ENCODE measurements at places on chromosomes 13 and 19.

- DNase-seq: no peak
Measured at GRCh38 chr19:5487222-5487621, 32.0 kb downstream of the ZNRF4 start.

DNA sequence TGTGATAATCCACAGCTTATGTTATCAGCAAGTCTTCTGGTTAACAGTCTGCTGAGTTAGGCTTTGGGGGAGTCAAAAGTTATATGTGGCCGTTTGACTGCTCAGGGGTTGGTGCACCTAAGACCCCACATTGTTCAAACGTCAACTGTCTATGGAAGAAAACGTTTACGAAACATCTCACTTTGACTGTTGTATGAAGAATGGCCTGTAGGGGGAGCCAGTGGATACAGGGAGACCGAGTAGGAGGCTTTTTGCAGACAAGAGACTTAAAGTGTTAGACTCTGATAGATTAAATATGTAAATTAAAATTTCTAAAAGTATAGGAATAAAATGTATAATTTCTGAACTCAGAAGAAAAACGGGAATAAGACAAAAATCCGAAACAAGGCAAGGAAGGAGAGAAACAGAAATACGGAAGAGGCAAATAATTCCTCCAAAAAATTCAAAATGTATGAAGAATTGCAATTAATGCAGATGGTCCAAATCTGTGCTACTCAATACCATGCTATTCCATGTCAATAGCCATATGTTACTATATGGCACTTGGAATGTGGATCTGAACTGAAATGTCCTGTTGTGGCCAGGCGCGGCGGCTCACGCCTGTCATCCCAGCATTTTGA is 37.8 kb downstream of the TNFSF14 start:
- peak; percentile 58 for DNase-seq

GRCh38 chr13:52723181-52723580 is 16.4 kb downstream of the CNMD start:
- DNase-seq: no peak

DNA sequence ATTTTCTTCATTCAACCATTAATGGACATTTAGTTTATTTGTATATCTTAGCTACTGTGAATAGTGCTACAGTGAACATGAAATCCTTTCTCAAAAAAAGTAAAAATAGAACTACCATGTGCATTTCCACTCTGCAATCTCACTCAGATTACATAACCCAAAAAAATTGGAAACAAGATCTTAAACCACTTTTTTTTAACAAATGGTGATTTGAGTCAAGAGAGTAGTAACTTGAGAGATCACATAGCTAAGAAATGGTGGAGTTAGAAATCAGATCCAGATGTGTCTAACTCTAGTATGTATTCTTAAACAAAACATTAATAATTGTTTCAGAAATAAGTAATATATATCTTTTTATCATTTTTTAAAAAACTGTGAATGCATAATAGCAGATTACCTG is 318.3 kb upstream of the SGCG start:
- DNase-seq: no peak

DNA sequence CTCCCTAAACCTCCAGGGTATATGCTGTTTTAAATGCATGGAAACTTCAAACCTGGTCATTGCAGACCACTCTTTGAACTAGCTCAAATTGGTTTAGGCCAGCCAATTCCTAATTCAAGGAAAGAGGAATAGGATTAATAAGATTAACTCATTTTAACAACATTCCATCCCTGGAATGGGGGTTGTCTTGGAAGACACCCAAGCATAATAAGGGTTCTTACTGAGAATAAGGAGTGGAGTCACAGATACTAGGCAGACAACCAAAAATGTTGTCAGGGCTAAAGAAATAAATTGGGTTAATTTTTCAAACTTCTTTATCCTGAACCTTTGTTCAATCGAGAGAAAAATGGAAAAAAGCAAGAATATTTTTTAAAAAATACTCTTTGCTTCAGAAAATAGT is 186.2 kb downstream of the PCDH9 start:
- DNase-seq: no peak

DNA sequence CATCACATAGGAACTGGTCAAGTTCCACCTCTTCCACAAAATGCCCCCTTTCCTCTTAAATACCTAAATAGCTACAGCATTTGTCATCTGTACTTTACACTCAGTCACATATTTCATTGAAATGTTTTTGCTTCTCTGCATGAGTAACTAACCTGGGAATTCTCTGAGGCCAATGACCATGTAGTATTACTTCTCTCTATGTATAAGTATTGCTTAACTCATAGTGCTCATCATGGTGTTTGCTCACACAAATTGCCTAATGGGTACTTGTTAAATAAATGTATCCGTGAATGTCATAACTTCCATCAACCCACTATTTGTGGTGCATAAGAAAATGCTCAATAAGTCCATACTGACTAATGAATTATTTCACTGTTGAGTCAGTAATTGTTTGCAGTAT is 115.5 kb downstream of the FGF14 start:
- DNase-seq: no peak

- no peak for DNase-seq
Measured at GRCh38 chr13:98500963-98501421, 75.9 kb downstream of the STK24 start.

- peak; percentile 31 for DNase-seq
Measured at GRCh38 chr19:19214892-19215291, 3.1 kb downstream of the NCAN start.

GRCh38 chr19:45348367-45349125 is 8.0 kb downstream of the KLC3 start:
- DNase-seq: no peak

GRCh38 chr13:36344173-36344572 is 2.0 kb downstream of the SPART start:
- DNase-seq: no peak

DNA sequence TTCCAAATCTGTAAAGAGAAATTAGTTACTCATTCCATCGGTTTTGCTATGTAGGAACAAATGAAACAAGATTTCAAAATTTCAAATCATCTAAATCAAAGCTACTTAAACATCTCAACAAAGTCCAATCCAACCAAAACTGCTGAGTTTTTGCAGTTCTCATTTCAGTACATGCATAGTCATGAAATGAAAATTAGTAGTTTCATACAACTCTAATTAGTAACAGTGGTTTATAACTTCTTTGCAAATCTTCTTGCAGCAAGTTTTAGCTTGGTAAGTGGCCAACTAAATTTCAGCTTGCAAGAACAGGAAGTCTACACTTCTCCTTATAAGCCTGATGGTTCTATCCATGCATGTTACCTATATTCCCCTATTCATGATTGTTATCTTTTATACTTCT is 75.6 kb downstream of the SPRY2 start:
- no peak for DNase-seq

GRCh38 chr13:109728061-109728460 is 58.3 kb downstream of the IRS2 start:
- DNase-seq: no peak

- no peak for DNase-seq
Measured at GRCh38 chr13:67971291-67971690, 741.2 kb upstream of the PCDH9 start.

GRCh38 chr13:113109151-113110047 is 3.8 kb downstream of the F7 start:
- no peak for DNase-seq

DNA sequence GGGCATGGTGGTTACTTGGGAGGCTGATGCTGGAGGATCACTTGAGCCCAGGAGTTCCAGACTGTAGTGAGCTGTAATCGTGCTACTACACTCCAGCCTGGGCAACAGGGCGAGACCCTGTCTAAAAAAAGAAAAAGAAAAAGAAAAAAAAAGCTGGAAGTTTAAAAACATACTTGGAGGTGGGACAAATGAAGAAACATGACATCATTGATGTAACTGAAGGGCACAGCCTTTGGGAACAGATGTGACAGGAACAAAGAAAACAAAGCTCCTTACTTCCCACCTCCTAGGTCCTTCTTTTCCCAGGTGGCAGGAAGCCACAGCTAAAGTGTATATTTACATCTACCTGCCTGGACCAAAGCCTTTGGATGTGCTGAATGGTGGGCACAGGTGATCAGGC is 1.9 kb downstream of the PEX11G start:
- no peak for DNase-seq

GRCh38 chr19:16541526-16542044 is 652 bp downstream of the CHERP start:
- DNase-seq: no peak

DNA sequence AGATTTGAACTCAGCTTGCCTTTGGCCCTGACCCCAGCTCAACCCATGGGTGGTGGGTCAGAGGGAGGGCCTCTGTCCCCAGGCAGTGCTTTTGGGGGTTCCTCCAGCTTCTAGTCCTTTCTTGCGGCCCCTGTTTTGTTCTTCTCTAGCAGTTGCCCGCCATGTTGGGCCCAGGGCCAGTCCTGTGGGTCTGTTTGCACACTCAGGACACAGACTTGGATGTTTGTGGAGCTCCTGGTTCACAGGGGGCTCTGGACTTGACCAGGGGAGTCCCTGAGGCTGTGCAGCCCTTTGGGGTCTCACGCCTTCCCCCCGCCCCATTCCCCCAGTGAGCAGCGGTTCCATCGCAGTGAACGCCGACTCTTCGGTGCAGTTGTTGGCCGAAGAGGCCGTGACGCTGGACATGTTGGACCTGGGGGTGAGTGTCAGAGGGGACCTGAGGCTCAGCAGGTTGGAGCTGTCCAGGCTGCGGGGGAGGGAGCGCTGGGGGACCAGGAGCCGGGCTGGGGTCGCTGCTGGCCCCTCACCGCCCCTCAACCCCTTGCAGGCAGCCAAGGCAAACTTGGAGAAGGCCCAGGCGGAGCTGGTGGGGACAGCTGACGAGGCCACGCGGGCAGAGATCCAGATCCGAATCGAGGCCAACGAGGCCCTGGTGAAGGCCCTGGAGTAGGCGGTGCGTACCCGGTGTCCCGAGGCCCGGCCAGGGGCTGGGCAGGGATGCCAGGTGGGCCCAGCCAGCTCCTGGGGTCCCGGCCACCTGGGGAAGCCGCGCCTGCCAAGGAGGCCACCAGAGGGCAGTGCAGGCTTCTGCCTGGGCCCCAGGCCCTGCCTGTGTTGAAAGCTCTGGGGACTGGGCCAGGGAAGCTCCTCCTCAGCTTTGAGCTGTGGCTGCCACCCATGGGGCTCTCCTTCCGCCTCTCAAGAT is 2.5 kb downstream of the ATP5F1D start:
- DNase-seq: peak; percentile 65
